ENCODE measurements at places on chromosomes 3 and 15.

DNA sequence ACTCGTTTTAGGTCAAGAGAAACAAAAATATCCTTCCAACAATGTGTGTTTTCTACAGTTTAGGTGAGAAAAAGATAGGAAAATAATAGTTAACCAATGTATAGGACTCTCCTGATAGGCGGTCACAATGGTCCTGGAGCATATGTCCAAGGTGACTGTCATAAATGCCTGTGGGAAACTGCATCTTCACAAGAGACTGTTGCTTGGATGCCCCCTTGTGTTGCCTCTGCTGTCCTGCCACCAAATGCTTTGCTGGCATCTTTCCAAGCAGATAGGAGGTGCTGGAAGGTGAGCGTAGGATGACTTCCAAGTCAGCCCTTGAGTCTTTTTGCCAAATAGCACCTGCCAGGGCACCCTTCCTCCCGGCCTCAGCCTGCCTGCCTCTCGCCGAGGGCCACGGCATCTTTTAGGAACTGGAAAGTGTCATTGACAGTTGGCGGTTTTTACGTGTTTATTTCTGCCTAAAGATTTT lies 24.1 kb upstream of the SACM1L start:
- DNase-seq, result no peak

DNA sequence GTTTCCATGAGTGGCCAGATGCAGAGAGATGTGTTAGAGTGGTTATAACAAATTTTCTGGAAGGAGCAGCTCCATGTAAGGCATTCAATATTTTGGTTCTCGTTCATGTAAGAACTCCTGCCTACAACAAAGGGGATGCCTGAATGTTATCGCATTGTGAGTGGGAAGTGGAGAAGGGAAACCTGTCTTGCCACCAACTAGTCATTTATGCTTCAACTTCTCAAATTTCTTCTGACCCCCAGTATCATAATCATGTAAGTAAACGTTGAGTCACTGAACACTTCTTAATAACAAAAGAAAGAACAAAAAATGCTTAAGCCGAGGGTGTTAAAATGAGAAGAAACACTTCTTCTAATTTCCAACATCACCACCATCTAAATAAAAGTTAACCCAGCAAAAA lies 62.0 kb upstream of the MRPL3 start:
- no peak for DNase-seq

DNA sequence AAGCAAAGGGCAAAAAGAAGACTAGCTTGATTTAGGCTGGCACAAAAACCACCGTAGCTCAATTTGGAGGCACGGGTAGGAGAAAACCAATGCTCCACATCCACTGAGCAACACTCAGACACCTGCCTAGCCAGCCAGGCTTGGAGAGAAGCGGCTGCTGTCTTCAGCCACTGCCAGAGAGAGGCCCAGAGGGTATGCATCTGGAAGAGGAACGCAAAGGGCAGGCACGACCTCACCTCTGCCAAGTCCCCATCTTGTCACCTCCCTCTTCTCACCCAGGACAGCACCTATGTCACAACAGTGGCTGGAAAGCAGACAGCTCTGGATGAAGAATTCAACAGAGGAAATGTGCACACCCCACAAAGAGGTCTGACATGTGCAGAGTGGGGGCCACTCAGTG lies 93.5 kb downstream of the ADAMTS17 start:
- no peak for DNase-seq

DNA sequence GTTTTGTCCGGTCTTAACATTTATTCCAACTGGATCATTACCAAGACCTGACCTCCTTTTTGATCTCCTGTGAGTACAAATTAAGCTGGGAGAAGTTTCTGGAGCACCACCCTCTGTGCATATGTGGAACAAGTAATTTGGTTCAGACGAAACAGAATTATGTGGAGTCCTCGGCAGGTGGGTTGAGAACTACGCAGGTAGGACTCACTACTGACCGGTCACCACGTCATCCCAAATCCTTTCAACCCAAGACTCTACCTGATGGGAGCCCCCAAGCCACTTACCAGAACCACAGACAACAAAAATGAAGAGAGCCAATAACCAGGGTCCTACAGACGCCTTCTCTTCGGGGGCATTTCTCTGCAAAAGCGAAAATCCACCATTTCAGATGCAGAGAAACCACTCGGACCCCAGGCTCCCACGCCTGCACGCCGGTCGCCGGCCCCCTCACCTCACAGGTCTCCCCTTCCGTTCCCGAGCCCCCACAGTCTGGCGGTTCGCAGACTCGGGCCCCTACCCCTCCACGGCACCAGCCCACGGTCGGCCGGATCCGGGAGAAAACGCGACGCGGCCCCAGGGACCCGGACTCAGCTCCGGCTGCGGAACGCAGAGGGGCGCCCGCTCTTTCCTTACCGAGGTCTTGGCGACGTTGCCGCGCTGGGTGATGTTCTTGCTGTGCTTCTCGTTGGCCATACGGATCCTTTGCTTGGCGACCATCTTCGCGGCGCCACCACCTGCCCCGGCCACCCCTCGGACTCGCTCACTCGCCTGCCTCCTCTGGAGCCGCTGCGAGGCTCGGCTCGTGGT lies 674 bp downstream of the SERP1 start:
- DNase-seq, result peak; percentile 67

GRCh38 chr3:125262161-125262560 lies 49.6 kb upstream of the SLC12A8 start:
- DNase-seq, result no peak

DNA sequence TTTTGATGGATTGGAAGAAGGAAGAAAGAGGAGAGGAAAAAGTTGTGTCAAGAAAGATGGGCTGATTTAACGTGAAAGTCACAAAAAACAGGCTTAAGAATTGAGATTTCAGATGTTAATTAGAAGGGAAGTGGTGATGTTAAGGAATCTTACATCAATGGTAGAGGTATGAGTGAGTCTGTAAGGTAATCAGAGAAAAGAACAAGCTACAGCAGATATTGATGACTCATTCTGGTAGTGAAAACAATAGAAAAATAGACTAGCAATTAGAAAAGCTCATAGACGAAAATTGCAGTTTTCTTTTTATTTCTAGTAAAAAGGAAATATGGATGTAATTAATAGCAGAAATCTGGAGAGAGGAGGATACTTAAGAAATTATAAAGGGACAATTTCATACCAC lies 559.6 kb downstream of the MCTP2 start:
- no peak for DNase-seq

DNA sequence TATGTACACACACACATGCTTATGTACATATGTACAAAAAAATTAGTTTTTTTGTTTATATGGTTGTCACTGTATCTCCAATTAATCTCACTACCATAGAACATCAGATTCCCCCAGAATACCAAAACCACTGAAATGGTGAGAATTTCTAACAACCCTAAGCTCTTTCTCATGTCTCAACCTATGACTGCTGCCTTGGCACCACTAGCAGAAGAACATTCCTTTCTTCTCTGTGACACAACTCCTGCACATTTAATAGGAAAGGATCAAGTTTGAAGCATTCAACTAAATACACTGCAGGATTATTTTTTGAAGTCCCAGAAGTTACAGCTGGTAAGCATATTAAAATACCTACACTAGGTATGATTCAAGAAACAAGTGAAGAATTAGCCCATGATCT lies 109.6 kb downstream of the FAM174B start:
- no peak for DNase-seq

DNA sequence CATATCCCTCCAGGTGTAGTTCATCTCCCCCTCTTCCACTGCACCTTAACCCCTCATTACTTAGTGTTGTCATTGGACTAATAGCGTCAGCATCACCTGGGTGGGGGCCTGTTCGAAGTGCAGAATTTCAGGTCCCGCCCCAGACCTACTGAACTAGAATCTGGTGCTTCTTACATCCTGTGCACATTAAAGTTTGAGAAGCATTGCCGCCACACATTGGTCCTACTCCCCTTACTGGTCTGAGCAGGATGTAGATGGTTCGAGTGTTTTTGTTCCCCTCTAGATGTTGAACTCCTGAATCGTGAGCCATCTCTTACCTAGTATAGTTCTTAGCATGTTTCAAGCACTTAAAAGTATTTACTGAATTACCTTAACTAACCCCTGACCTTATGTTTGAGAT lies 13.2 kb downstream of the KLHL18 start:
- DNase-seq, result no peak

- no peak for DNase-seq
These were observed 174.3 kb upstream of the BCL6 start for GRCh38 chr3:187919544-187919943.

- DNase-seq, result no peak
These were observed 33.0 kb upstream of the GNB5 start for GRCh38 chr15:52224211-52224610.

DNA sequence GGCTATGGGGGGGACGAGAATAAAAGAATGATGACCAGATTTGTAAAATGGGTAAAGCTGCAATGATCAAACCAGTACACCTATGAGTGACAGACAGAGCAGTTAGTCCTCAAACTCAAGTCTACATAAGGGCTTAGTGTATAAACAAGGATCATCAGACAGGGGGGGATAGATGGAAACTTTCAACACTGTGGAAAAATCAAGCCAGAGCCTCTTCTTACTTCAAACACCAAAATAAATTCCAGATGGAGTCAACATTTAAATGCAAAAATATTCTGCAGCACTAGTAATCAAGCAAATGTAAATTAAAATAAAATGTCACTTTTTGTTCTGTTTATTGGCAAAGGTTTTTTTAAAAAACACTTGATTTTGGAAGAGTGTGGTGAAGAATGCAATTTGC lies 205.9 kb upstream of the RGMA start:
- DNase-seq, result no peak

GRCh38 chr3:52401551-52401950 lies 43.4 kb downstream of the SEMA3G start:
- no peak for DNase-seq

DNA sequence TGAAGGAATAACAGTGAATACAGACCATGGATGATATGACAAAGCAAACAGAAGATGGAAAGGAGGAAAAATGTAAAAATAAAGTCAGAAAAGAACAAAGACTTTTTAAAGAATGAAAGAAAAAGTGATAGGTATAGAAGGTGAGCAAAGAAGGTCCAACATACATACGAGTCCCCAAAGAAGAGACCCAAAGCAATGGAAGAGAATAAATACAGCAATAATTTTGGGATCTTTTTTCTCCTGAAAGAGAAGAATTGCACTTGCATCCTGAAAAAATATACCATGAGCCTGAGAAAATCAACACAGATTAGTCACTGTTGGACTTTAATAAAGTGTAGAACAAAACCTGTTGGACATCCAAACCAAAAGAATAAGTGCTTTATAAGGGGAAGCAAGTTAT lies 85.3 kb upstream of the SLC6A1 start:
- DNase-seq, result no peak

DNA sequence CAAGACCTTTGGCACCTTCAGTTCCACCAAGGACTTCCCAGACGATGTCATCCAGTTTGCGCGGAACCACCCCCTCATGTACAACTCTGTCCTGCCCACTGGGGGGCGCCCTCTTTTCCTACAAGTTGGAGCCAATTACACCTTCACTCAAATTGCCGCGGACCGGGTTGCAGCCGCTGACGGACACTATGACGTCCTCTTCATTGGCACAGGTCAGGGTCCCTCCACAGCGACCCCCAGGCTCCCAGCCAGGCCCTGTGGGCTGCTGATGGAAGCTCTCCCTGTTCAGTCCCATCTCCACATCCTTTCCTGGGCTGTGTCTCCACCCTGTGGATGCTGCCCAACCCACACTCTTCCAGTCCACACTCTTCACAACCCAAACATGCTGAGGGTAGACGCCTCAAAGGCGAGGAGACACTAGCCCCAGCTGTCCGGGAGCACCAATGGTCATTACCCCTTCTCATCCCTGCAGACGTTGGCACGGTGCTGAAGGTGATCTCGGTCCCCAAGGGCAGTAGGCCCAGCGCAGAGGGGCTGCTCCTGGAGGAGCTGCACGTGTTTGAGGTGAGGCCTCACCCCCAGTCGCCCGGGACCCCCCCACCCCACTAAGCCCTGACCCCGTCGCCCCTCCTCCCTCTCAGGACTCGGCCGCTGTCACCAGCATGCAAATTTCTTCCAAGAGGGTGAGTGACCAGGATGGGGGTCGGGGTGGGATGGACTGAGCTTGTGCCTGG lies 4.3 kb upstream of the LSMEM2 start:
- DNase-seq, result peak; percentile 69

- DNase-seq, result no peak
These were observed 52.6 kb downstream of the TM4SF18 start for GRCh38 chr3:149280671-149281349.

GRCh38 chr3:59531066-59531745 lies 481.4 kb upstream of the CFAP20DC start:
- no peak for DNase-seq

- no peak for DNase-seq
These were observed 13.3 kb downstream of the SEMA3G start for GRCh38 chr3:52431459-52432223.

- no peak for DNase-seq
These were observed 97.5 kb upstream of the STAC start for GRCh38 chr3:36282766-36283165.

DNA sequence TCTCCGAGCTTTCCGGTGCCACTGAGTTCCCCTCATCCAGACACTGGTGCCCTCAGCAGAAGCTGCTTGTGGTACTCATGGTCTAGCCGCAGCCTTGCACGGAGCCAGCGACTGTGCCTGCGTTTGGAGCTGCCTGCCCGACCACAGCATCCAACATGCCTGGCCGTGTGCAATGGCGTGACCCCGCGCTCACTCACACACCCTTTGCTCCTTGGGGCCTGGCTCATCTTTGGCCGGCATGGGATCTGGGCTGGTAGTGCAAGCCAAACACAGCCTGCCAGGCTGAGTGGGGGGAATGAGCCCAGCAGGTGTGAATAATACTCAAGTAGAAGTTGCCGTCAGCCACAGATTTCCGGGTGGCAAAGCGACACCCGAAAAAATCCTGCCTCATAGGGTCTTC lies 1178.7 kb upstream of the GBE1 start:
- peak; percentile 12 for DNase-seq

DNA sequence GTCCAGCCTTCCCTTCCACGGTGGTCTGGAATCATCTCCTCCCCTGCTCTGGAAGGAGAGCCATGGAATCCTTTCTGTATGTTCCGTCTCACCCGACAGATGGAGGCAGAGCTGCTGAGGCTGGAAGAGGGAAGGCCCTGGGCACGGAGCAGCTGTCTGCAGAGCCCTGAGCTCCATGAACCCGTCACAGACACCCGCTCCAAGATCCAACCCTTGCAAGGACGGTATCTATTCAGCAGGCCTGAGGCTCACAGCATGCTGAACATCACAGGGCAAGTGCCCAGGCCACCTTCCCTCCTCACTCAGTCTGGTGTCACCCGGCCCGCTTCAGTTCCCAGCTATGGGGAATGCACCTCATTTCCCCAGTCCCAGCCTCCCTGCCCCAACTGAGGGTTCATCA lies 103.9 kb downstream of the LRIG1 start:
- DNase-seq, result peak; percentile 17

DNA sequence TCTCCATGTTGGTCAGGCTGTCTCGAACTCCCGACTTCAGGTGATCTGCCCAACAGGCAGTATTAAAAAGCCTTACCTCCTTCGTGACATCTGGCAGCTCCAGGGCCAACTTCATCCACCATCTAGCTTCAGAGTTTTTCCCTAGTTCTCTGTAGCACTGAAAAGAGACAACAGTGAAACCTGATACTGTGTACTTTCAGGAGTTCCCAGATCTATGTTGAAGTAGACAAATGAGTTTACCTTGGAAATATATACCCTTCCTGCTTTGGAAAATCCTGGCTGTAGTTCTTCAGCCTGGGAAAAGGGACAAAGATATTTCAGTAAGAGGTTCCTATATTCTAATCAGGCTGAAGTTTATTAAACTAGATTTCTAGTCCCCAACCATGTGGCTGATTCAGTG lies 18.0 kb downstream of the RMDN3 start:
- DNase-seq, result no peak
